Activated CD4-positive, alpha-beta T cell treated with anti-CD3 and anti-CD28 coated beads, Interleukin-2, Interleukin-6, amounts not matched to agents 100 ng/mL and 50 ng/mL, durations not matched to agents 16 hours and 8 hours (primary cell): ENCODE measurements at places on chromosomes 5 and 9.
A peak's percentile ranks its signal among the peaks of the same experiment; 100 is the strongest.

GRCh38 chr5:113302120-113302519 lies 132.7 kb downstream of the TSSK1B start:
- no peak for DNase-seq

GRCh38 chr5:107337281-107337680 lies 333.5 kb downstream of the EFNA5 start:
- no peak for DNase-seq

GRCh38 chr5:79697222-79698170 lies 7.9 kb downstream of the CMYA5 start:
- peak; percentile 16 for DNase-seq

DNA sequence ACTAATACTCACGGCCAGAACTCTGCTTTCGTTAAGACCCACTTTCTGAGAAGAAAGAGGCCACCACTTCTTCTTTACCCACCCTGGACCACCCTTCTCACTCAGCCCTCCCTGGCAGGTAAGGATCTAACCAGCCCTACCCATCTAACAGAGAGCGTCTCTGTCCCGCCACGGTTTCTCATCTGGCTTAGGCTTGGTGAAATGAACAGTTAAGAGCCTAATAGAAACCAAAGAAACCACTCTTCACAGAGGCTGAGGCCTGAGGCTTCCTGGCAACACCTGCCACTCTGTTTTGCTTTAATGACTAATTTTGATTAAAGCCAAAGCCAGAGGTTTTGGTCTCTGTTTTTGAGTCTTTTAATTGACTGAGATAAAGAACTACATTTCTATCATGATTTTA lies 354.1 kb upstream of the SLC30A5 start:
- peak; percentile 1 for DNase-seq

GRCh38 chr5:181566-181965 lies 9.7 kb upstream of the LRRC14B start:
- no peak for DNase-seq

GRCh38 chr5:176789873-176790615 lies 20.3 kb upstream of the UNC5A start:
- no peak for DNase-seq

- DNase-seq = no peak
Measured at GRCh38 chr5:82925061-82925411, 152.2 kb downstream of the TMEM167A start.

GRCh38 chr9:106954558-106954957 lies 91.6 kb downstream of the ZNF462 start:
- no peak for DNase-seq

DNA sequence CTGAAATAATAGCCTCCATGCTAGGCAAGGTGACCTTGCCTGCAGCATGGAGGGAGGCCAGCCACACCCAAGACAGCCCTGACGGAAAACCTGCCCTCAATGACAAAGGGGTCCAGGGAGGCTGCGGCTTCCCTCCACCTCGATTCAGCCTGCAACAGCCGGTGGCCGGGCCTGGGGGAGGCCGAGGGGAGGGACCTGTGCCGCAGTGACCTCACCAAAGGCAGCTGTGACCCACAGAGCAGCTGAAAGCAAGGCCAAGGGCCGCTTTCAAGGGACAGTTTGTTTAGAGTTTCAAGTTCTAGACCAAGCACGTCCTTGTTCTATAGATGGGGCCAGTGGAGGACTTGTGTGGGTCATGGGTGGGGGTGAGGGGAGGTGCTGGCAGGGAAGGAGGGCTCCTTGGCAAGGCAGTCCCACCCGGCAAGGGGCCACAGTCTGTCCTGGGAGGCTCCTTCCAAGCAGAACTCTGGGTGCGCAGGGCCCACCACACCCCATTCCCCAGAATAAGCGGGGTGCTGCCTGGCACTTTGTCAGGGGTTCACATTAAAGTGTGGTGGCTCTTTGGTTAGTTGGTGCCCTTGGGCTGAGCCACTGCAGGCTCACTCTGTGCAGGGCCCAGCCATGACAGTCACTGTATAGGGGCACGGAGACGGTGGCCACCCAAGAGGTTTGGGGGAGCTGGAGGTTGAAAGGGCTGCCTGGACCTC lies 226.5 kb downstream of the FANCC start:
- no peak for DNase-seq

DNA sequence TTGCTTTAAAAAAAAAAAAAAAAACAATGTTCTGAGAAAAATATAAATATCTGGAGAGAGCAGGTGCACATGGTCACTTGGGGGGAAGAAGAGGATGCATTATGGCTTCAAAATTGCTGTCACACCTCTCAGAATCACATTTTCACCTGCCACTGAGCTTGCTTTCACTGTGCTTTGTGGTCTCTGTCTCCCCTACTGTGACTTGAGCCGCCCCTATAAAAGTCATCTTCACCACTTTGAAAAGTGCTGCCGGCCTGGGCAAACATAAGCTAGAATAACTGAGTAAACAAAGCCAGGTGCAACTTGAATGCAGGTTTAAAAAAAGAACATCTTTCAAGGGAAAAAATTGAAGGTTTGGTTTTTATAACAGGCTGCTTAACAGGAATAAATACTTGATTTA lies 368.1 kb upstream of the GRIA1 start:
- no peak for DNase-seq

GRCh38 chr5:149387982-149388381 lies 8.9 kb upstream of the IL17B start:
- DNase-seq = no peak

DNA sequence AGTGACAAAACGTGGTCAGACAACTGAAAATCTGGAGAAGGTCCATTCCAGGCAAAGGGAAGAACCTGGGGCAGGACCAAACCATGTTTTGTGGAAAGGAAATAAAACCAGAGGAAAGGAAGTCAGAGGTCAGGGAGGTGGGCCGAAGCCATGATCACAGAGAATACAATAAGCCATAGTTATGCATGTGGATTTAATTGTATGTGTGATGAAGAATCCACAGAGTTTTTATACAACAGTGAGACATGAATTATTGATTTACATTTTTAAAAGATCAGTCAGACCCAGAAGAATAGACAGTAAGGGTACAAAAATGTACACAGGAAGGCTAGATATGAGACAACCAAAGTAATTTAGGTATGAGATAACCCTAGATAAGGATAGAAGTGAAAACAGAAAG lies 20.8 kb downstream of the TTC33 start:
- DNase-seq = no peak

DNA sequence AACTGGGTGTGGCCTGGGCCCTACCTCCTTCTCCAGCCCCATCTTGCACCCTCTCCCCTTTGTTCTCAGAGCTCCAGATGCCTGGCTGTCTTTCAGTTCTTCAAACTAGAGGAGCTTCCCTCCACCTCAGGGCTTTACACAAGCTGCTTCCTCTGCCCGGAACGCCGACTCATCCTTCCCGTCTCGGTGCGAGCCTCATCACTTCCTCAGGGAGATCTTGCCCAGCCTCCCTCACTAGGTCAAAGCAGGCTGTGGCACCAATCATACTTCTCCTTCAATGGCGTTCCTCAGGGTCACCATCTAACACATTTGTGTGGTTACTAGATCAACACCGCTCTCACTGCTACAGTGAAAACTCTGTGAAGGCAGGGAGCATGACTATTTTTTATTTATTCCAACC lies 56.2 kb upstream of the ZSWIM6 start:
- peak; percentile 47 for DNase-seq

GRCh38 chr9:98688710-98689495 lies 19.8 kb downstream of the GABBR2 start:
- no peak for DNase-seq

- no peak for DNase-seq
Measured at GRCh38 chr5:97550164-97550563, 367.1 kb upstream of the RIOK2 start.

GRCh38 chr5:107149243-107150005 lies 521.3 kb downstream of the EFNA5 start:
- DNase-seq = peak; percentile 19

DNA sequence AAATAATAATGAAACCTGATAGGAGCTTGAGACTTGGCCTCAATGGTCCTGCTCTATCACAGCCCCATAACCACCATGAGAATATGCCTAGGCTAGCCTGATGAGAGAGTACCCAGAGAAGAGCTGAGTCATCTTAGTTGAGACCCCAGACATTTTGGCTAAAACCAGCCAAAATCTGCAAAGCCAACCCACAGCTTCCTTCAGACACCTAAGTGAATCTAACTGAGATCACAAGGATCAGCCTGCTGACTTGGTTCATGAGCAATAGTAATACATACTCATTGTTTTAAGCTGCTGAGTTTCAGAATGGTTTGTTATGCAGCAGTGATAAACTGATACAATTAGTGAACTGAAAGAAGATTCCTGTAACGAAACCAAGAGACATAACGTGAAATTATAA lies 473.7 kb upstream of the PTGER4 start:
- peak; percentile 71 for DNase-seq

DNA sequence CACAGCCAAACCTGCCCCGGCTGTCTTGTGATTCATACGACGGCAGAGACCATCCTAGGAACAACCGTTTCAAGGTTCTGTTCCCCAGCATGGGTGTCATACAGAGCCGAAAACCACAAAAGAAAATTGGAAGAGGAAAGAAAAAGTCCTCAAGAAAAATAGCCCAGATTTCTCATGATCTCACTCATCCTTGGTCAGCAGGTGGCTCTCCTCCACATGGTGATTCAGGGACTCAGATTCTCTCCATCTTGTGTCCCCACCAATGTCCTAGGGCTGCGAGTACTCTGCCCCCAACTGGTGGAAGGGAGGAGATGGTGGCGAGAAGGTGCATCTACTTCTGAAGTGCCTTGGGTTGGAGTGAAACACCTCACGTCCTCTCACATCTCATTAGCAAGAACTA lies 25.6 kb downstream of the PDZD2 start:
- DNase-seq = peak; percentile 26

DNA sequence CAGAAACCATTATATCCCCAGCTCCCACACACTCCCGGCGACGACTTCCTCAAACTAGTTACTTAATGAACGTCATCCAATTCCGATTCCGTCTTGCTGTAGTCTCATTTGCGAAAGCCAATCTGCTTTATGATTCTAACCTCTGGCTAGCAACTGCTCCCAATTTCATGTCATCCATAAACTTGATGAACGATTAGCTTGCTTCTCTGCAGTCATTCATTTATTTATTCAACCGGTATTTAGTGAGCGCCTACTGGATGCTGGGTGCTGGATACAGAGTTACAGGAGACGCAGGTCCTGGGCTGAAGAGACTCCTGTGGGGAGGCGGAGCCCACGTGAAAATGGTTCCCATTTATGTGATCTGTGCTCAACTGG lies 46.2 kb downstream of the TSPAN17 start:
- no peak for DNase-seq

DNA sequence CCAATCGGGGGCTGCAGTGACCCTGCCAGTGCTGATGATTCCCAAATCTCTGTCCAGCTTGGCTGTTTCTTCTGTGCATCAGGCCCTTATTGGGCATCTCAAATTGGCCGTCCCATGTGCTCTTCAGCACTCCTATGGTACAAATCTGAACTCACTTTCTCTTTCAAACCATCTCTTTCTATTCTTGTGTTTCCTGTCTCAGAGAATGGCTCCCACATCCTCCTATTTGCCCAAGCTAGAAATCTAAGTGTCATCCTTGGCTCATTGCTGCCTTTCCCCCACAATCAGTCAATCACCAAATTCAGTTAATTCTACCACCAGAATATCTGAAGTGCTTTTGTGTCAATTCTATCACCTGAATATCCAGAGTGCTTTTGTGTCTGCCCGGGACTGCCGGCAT lies 336.6 kb downstream of the CWC27 start:
- DNase-seq = no peak

DNA sequence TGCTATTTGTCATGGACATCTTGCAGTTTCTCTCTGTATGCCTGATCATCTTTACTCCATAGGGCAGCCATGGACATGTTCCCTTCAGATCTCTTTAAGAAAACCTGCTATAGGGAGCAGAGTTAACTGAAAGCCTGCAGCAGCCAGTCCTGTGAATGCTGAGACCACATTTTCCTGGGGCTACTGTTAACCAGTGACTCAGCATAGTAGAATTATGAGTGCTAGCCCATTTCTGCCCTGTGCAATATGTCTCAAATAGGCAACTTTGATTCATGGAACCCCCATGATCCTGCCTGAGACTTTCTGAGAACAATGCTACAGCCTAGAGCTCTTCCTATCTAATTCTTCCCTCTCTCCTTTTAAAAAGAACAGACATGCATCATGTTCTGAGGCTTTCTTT lies 624.2 kb downstream of the CHSY3 start:
- DNase-seq = no peak

- DNase-seq = no peak
Measured at GRCh38 chr9:108972626-108973209, 38.5 kb downstream of the ABITRAM start.

- no peak for DNase-seq
Measured at GRCh38 chr9:5846096-5846495, 13.2 kb upstream of the ERMP1 start.

- DNase-seq = no peak
Measured at GRCh38 chr5:150073086-150073625, 13.2 kb downstream of the CSF1R start.
